Activated CD8-positive, alpha-beta T cell treated with anti-CD3 and anti-CD28 coated beads, Interleukin-2, amount 10 ng/mL, durations not matched to agents 7 days and 5 days (primary cell): ENCODE measurements at places on chromosomes 12 and 14. TPM values are rescaled to one million over a fixed set of nuclear protein-coding genes. Genes with fewer than 3 reads are reported as not detected.

DNA sequence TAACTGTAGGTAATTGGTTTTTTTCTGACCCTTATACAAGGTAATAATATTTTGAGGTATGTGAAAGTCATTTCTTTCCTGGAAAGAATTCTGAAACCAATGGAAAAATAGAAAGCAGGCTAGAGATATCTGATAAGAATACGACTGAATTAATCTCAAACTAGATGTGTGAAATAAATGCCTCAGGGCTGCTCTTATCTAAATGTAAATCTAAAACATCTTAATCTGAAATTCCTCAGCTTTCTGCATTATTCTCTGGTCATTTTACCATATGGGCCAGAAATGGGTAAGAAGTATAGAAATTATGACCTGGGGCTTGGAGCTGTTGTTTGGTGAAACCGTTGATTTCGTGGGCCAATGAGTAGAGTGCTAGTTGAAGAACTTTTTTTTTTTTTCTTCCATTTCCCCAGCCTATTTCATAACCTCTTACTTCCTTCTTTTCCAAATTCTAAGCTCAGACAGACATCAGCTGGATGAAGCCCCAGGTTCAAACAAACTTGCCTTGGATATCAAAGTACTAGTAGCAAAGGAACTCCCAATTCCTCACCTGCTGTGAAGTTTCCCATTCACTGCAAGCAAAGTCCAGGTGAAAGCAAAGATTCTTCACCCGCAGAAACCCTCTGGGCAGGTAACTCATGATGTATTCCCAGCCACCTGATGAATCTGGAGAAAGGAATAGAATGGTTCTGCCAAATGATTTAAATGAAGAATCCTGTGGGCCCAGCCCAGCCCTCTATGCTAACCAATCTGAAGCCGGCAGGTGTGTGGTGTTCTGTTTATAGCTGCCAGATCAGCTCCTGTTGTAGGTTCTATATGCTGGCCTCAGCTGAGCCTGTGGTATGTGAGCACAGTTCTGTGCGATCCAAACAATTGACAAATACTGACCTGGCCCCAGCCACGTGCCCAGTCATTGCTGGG, 9.7 kb upstream of the FOS start:
- no peak for DNase-seq

DNA sequence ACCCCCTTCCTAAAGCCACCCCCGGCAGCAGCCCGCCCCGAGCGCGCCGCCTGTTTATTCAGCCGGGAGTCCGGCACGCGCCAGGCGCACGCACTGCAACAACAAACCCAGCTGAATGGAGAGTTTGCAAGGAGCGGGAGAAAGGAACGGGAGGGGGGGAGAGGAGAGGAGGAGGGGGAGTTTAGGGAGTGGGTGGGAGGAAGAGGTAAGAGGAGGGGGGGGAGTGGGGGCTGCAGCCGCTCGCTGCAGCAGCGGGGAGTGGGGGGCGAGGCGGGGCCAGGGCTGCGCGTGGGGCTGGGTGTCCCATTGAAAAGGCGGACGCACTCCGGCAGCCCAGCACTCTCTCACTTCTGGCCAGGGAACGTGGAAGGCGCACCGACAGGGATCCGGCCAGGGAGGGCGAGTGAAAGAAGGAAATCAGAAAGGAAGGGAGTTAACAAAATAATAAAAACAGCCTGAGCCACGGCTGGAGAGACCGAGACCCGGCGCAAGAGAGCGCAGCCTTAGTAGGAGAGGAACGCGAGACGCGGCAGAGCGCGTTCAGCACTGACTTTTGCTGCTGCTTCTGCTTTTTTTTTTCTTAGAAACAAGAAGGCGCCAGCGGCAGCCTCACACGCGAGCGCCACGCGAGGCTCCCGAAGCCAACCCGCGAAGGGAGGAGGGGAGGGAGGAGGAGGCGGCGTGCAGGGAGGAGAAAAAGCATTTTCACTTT, at the start of gene ASCL1:
TSS of gene ASCL1 (plus strand) at position 336 of the 712 bp plus-strand sequence. CDS start 571 bp downstream, outside the sequence.
- DNase-seq, result no peak

EFS gene
- not detected for total RNA-seq

PLEKHH1 gene
- total RNA-seq, result 0.99 TPM
